ENCODE measurements at places on chromosomes 13 and 19.

DNA sequence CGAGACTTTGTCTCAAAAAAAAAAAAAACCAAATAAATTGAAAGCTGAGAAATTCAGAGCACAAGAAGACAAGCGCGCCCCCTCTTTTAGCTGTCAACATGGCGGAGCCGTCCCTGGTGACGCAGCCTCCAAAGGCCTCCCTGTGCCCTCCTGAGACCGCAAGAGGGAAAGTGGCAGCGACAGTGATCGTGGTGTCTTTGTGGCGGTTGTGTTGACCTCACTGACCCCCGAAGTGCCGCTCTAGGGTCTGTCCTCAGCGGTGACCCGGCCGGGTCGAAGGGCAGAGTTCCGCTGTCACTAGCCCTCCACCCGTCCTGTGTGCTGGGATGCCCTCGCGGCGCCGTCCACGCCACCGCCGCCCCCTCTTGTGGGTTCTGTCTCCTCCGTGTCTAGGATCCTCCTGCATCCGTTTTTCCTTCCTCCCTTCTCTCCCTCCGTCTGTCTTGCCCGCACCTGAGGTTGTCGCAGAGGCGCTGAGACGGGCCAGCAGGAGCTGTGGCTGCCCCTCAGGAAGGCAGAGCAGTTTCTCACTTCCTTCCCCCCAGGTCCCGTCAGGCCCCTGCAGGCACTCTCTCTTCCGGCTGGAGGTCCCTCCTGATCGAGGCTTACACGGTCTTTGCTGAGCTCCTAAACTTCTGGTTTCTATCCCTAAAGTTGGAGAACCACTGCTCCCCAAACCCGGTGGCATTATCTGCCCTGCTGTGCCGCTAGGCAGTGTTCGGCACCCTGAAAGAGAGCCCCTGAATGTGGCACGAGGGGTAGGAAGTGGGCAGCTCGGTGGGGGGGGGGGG, 7.2 kb downstream of the UHRF1 start:
- no peaks in the 10 kb centered on the region for H3K27me3 ChIP-seq
- DNase-seq = peak; percentile 40
- H3K4me3 ChIP-seq = peak overlapping the region; percentile 94
- peak overlapping the region; percentile 97 for H3K27ac ChIP-seq

GRCh38 chr13:72004246-72004645, 137.2 kb upstream of the DACH1 start:
- no peaks in the 10 kb centered on the region for H3K4me1 ChIP-seq
- no peak overlapping the region for H3K4me3 ChIP-seq
- peaks cover 1% of the 10 kb centered on the region for H3K36me3 ChIP-seq
- no peaks in the 10 kb centered on the region for H3K27me3 ChIP-seq
- H3K27ac ChIP-seq = no peak overlapping the region

DNA sequence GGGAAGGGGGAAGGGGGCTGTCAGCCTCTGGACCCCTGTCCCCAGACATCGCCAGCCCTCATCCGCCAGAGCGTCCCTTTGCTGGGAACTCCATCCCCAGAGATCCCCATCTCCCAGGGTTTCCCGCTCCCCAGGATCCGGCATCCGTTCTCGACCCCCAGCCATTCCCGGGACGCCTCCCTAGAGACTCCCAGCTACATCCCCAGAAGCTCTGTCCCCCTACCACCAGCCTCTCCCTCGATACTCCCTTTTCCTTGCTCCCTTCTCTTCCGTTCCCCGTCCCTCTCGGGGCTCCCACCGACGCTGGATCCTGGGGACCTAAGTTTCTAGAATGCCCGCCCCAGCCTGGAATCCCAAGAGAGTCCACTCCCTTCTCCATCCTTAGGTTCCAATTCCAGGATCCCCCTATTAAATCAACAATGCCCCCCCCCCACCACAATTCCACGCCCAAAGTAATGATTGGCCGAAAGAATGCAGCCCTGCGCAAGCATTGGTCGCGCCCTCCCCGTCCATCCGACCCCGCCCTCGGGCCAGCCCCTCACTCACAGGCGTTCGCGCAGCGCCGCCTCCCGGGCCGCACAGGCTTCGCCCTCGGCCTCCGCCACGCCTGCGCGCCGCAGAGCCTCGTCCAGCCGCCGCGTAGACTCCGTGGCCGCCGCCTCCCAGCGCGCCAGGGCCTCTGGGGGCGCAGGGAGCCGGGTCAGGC, 3.2 kb downstream of the CCDC194 start:
- peaks cover 10% of the 10 kb centered on the region for H3K36me3 ChIP-seq
- no peaks in the 10 kb centered on the region for H3K27me3 ChIP-seq
- H3K4me3 ChIP-seq = peak overlapping the region; percentile 84

DNA sequence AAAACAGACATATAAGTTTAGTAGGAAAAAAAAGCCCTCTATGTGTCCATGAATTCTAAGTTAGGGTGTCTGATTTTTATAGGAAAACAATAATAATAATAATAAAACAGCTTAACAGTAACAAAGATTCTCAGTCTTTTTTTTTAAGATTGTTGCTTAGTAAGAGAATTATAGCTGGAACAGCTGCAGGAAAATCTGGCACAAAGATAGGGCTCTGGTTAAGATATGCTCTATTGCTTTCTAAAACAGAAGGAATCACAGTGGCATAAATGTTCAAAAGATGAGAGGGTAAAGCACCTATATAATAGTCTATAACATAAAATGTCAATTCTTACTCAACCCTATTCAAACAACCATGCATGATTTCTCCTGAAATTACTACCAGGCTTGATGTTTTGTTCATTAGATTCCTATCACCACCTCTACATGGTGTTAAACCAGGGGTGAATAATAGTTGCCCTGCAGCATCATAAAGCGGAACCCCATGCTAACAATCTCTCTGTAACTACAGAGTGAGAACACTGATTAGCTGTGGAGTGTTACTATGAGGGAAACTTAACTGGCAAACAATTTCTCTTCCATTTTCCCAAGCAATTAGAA, 541.4 kb upstream of the MIR17HG start:
- no peak for DNase-seq
- H3K27me3 ChIP-seq = no peaks in the 10 kb centered on the region
- no peak overlapping the region for H3K4me3 ChIP-seq
- no peak overlapping the region for H3K27ac ChIP-seq
- no peaks in the 10 kb centered on the region for H3K36me3 ChIP-seq
- H3K4me1 ChIP-seq = no peaks in the 10 kb centered on the region

- H3K4me1 ChIP-seq = peaks cover 74% of the 10 kb centered on the region
- H3K4me3 ChIP-seq = peak overlapping the region; percentile 25
- peaks cover 2% of the 10 kb centered on the region for H3K36me3 ChIP-seq
- peak; percentile 71 for DNase-seq
Observed at GRCh38 chr13:40485611-40486517, 180.6 kb downstream of the FOXO1 start.

DNA sequence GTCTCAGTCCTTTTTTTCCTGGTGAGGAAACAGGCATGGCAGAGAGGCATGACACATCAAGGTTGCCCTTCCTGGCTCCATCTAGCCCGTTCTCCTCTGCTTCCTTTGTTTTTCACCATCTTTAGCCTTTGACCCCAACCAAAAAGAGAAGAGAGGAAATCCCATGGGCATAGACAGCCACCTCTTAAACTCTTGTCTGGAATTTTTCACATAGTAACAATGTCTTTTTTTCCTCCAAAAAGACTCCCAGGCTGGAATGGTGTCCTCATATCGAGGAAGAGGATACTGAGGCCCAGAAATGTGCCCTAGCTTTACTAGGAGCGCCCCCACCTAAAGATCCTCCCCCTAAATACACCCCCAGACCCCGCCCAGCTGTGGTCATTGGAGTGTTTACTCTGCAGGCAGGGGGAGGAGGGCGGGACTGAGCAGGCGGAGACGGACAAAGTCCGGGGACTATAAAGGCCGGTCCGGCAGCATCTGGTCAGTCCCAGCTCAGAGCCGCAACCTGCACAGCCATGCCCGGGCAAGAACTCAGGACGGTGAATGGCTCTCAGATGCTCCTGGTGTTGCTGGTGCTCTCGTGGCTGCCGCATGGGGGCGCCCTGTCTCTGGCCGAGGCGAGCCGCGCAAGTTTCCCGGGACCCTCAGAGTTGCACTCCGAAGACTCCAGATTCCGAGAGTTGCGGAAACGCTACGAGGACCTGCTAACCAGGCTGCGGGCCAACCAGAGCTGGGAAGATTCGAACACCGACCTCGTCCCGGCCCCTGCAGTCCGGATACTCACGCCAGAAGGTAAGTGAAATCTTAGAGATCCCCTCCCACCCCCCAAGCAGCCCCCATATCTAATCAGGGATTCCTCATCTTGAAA, at the start of gene GDF15:
TSS of gene GDF15 (plus strand) at position 484 of the 868 bp plus-strand sequence. CDS start at position 516, 32 bp downstream.
- DNase-seq = no peak
- no peak within 1 kb of the TSS for H3K4me3 ChIP-seq
- H3K36me3 ChIP-seq = peaks cover 9% of the 10 kb centered on the region
- peaks cover 17% of the 10 kb centered on the region for H3K27me3 ChIP-seq

Data from central memory CD8-positive, alpha-beta T cell (primary cell).